ENCODE measurements at places on chromosomes 4 and X.
A peak's percentile ranks its signal among the peaks of the same experiment; 100 is the strongest.

DNA sequence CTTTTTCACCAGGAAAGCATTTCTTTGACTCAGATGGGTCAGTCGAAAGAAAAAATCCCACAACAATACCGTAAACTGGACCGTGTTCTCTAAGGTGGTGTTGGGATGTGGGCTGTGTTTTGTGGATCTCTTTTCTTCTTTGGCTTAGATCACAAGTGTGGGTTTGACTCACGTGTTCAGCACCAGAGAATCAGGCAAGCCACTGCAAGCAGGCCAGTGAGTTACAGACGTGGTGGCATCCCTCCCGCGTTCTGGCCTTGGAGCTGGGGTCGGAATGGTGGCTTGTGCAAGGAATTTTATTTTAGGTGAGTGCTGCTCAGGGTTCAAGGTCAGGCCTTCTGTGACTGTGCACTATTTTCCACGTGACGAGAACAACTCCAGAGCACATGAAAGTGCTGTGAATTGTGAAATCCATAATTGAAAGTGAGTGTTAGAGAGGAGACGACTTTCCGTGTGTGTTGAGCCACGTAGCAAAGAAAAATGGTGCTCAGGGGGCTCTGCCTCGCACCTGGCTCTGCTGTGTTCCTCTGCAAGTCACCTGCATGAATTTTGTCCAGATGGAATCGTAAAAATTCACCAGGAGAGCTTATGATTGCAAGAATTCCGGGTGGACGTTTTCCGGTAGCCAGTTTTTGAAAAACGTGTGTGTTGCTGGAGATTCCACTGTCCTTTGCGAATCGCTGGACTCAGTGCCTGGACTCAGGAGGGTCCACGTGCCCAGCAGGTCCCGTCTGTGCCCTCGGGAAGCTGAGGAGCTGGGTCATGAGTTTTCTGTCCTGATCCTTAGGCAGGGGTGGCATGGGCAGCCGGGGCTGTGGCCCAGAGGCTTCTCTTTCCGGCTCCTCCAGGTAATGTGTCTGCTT, 33.6 kb upstream of the HGFAC start:
- no peak for DNase-seq

GRCh38 chrX:36973575-36973974, 34.6 kb upstream of the FAM47C start:
- DNase-seq = no peak

DNA sequence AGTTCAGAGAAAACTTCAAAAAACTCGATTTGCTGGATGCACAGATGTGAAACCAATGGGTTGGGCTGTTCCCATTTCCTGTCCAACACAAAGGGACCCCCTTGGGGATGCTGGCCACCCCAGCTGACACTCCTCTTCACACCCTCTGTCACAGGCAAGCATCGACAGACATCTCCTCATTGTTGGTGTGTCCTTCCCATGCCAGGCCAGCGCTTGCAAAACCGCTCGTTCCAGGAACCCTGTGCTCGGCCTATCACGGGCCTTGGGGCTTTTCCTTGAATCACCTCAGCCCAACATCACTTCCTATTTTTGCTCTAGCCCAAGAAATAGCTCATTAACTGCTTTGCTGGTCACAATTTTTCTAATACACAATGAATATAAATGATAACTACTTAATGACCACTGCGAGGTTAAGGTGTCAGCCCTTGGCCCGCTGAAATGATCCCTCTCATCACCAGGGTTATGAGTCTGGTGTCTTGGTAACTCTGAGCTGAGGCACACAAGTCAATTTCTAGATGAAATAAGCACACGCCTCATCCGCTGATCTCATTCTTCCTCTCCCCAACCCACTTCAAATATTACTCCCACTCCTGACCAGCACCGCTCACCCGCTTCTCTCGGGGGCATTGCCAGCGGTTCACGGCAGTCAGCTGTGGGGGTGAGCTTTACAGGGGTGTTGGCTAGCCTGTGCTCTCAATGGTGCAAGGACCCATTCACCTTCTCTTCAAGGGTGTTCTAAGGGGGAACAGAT, 32.3 kb downstream of the BCOR start:
- DNase-seq = peak; percentile 69

DNA sequence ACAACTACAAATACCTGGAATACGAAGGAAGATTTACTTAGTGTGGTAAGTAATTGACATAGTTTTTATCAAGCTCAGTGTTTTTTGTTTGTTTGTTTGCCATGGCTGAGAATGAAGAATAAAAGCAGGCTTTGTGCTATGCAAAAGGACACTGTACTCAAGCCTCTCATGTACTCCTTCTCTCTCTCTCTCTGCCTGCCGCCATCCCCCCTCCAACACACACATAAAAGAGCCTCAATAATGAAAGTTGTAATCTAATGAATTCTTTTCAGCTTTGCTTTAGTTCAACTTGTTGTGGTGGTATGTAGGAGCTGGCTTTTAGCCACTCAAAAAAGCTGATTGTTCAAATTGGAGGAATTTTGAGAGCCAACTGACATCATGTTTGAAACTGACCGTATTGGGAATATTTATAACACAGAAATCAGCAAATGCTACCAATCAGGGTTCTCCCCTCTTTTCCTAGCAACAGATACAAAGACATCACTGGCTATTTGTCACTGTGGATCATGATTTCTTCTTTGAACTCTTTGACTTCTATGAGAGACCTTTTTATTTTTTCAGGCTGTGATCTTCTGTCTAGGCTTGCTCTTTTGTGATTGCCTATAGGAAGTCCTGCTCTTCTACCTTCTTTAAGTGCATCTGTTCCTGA, 1148.8 kb downstream of the RAPGEF2 start:
- no peak for DNase-seq

- DNase-seq = no peak
These were observed 1544.5 kb upstream of the TENM3 start for GRCh38 chr4:180698550-180699195.

- no peak for DNase-seq
These were observed 249.8 kb upstream of the ANXA10 start for GRCh38 chr4:167842487-167842886.

DNA sequence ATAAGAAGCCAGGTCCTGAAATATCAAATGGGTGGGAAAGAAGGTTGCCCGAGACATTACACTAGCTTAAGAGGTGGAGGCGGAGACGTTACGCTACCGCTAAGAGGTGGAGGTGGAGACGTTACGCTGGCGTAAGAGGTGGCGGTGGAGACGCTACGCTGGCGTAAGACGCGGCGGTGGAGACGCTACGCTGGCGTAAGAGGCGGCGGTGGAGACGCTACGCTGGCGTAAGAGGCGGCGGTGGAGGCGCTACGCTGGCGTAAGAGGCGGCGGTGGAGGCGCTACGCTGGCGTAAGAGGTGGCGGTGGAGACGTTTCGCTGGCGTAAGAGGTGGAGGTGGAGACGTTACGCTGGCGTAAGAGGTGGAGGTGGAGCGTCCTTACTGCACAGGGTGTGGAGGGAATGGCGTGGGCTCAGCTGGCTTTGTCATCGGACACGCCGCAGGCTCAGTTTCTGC, 12.8 kb downstream of the CYP4V2 start:
- DNase-seq = no peak

DNA sequence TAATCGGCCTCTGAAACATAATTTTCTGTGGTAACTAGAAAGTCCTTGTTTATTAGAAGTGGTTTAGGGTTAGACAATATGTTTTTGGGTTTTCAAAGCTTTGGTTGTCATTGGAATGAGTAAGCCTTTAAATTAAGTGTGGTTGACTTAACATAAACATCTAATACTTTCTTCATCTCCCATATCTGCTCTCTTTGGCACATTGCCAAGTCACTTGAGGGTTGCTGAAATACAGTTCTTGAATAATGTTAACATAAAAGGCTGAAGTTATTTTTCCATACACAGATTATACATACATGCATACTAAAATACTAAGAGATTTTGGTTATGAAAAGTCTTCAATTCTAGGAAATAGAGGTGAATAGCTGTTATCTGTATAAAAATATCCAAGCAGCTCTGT, 241.7 kb upstream of the BMP3 start:
- no peak for DNase-seq

GRCh38 chr4:54228961-54229501, at the start of gene PDGFRA:
Gene PDGFRA, plus strand, starts transcription at chr4:54229293. Its CDS starts 29,476 bp downstream, at chr4:54258769.
- DNase-seq = no peak

DNA sequence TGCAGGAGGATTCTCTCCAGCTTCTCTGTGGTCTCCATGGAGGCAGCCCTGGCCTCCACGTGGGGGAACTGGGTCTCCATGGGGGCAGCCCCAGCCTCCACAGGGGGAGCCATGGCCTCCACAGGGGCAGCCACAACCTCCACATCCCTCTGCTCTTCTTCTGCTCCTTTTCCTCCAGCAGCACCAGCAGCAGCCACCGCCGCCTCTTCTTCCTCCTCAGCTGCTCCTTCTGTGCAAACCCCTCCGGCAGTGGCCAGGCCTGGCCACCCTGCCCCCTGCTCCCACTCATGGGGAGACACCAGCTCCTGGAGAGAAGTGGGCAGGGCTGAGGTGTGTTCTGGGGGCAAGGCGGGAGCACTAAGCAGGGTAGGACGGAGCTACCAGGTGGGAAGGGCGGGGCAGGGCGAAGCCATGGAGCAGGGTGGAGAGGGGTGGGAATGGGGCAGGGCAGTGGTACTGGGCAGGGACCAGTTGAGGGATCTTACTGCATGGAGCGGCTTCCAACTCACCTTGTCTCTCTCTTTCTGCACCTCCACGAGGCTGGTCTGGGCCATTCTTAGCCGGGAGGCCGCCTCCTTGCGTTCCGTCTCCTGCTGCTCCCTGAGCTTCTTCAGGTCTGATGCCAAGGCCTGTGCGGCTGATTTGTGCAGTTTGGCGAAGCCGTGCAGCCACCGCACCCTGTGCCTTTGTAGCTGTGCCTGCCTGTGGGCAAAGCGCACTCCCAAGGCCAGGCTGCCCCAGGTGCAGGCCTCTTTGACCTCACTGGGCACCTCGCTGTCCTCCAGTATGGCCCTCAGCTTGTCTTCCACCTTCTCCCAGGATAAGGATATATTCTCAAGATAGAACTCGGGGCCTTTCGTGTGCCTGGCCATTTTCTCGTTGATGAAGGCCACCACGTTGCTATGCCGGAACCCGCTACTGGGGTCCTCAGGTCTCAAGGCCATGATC, 766 bp downstream of the TEX13A start:
- no peak for DNase-seq

DNA sequence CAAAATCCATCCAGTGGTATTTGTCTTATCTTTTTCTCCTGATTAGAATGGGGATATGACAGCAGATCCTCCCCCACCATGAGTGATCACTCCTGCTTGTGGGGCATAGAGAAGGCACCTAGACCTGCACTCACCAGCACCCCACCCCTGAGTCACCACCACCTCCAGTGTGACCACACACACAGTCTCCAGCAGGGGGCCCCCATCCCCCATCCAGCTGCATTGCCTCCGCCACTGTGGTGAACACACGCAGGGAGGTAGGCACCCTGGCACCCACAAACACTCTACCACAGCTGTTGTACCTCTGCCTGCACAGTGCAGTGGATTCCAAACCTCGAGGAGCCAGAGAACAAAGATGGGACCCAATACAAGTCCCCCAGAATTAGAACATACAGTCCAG, 9.0 kb upstream of the MAGEA8 start:
- peak; percentile 1 for DNase-seq

- DNase-seq = peak; percentile 41
These were observed 60.9 kb downstream of the UGT8 start for GRCh38 chr4:114659386-114660008.

GRCh38 chr4:147157860-147158701, 212.4 kb upstream of the TTC29 start:
- no peak for DNase-seq

DNA sequence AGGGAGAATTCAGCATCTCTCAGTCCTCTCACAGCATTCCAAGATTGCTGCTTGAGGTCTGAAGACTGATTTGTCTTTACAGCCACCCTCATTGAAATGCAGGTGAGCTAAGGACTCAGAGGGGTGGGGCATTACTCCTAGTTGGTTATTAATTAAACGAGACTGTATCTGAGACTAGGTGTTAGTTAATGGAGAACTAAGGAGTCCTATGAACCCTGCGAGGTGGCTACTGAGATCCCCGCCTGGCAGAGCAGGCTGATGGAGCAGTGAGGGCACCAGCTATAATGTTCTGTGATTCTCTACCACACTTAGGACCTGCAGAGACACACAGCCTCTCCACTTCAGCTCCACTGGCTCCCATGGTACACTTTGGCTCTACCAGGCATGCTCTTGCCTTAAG, 215.3 kb downstream of the MID1IP1 start:
- DNase-seq = no peak

GRCh38 chr4:36277533-36277932, 3.9 kb upstream of the DTHD1 start:
- no peak for DNase-seq

Data from inflammatory macrophage treated with lipopolysaccharide for 4 hours (primary cell).